ENCODE measurements at places on chromosomes 1 and 21.

- DNase-seq = no peak
Observed at GRCh38 chr1:206657751-206658150, 22.4 kb downstream of the DYRK3 start.

DNA sequence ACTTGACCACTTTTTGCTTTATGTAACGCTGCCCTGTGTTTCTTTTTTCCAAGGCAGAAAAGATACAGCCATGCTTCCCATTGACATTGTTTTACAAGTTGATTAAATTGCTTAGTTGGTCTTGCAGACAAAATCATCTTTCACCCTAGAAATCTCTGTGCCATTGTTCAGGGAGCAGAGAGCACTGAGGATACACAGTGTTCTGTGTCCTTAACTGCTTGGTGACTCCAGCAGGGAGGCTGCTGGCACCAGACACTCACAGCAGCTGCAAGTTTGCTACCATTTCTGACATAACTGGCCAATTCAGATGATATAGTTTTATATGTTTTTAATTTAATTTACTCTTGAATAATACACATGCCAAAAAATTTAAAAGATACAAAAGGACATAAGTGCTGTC lies 118.7 kb downstream of the RGS2 start:
- DNase-seq = no peak

DNA sequence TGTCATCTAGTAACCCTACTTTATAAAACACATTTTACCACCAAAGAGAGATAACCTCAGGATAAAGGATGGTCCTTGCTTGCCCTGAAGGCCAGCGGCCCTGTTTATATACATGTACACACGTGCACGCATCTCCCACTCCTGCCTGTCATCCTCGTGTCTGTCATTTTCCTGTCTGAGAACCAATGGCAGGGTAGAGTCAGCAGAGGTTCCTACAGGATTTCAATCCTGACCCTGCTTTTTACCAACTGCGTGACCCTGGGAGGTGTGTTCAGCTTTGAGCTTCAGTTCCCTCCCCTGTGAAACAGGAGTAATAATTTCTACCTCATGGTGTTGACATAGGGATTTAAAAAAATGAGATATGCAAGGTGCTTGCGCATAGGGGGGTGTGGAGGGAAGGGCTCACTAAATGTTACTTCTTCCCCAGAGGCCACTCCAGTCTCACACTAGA lies 12.3 kb upstream of the RASSF5 start:
- DNase-seq = no peak

GRCh38 chr1:234499119-234499942 lies 20.4 kb upstream of the TARBP1 start:
- DNase-seq = peak; percentile 78

- peak; percentile 49 for DNase-seq
Observed at GRCh38 chr21:37711836-37712568, 204.3 kb downstream of the KCNJ6 start.

DNA sequence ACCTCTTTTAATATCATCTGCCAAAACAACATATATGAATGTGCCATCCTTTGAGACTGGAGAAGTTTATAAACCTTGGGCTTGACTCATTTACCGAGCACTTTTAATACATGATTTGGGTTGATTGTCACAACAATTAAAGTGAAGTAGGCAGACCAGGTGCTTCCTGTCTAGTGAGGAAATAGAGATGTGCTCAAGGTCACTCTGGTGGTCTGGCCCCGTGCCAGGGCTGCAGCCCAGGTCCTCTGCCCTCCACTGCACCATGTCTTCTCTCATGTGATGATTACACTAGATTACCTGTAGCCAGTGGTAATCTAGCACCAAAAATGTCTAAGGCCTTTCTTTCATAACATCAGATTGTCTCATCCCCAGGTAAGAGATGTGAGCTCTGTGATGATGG lies 61.8 kb upstream of the LAMC2 start:
- DNase-seq = no peak

DNA sequence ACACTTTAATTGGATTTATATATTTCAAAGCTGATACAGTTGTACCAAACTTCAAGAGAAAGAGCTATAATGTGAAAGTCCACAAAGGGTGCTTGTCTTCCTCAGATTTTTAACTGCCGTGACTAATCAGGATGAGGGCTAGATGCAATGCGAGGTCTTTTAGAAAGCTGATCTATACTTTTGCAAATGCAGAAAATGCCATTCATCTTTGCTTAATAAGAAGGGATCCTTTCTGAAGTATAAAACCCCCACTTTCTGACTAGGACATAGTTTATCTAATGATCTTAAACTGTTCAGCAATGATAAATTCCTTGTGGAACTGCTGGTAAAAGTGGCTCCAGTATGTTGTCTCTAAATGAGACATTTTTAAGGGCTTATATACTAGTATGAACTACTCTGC lies 102.7 kb upstream of the NGF start:
- no peak for DNase-seq

GRCh38 chr1:92662048-92662447 lies 122.9 kb downstream of the EVI5 start:
- no peak for DNase-seq

- DNase-seq = no peak
Observed at GRCh38 chr1:215005078-215005477, 77.5 kb upstream of the KCNK2 start.

GRCh38 chr1:36349241-36349671 lies 25.8 kb upstream of the EVA1B start:
- no peak for DNase-seq

DNA sequence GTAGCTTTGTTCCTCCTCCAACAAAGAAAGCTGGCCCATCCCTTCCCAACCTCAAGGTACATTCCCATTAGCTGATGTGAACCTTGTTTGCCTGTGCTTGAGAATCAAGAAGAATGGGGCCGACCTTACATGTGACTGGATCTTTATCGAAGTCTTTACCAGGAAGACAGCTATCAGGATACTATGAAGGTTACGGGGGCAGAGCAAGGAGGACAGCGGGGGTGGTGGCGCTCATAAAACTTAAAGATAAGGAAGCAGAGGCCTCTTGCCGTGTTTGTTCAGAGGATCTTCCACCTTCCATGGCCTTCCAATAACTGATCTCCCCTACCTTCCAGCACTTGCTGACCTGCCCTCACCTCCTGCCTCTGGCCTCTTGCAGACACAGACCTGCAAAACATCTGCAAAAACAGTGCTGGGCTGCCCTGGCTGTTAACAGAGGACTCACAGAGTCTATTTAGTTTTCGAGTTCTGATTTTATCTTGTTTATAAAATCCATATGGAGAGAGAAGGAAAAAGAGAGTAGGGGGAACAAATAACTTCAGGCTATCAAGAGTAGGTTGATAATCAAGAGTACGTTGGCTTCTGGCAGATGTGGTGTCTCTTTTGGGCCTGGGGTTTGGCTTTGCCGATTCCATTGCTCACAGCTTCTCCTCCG lies 198.0 kb downstream of the HUNK start:
- no peak for DNase-seq

- no peak for DNase-seq
Observed at GRCh38 chr21:45102391-45102932, 28.1 kb downstream of the ADARB1 start.

DNA sequence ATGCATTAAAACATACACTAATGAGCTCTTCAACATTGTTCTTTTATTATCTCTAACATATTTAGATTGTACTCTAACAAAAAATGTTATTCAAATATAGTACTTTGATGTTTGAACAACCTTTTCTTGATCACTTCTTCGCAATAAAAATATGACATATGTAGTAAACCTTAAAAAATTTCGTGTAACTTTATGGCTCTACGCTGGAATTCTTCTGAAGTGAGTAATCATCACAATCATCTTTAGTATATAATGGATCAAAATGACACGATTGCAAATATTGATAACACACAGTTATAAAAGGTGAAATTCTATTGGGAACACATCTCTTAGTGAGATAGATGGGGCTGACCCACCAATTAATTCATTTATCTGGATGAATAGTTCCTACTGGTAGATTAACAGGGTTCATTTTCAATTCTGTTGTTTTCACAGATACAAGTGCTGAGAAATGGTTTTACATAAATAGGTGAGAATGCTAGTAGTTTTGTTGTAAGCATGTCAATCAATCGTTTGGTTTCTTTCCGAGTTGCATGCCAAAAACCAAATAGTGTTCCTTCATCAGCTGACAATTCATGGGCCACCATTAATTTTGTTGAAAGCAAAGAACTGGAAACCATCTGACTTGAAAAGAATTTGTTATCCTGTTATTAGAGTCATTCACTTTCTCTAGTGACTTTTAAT lies 1.5 kb upstream of the ZMPSTE24 start:
- DNase-seq = no peak
